ENCODE measurements at places on chromosomes 4 and X. TPM values are rescaled to one million over a fixed set of nuclear protein-coding genes. Genes with fewer than 3 reads are reported as not detected.

The EPHA5 gene
- not detected for total RNA-seq

The FAM9C gene
- not detected for total RNA-seq

The DMRTC1 gene
- not detected for total RNA-seq

The CTAG1A gene
- not detected for total RNA-seq

The PHEX gene
- total RNA-seq, result 1.2 TPM

The LPAR4 gene
- not detected for total RNA-seq

Data from cardiac ventricle fibroblast (primary cell).